ENCODE measurements at places on chromosomes 7 and 10. TPM values are rescaled to one million over a fixed set of nuclear protein-coding genes. Genes with fewer than 3 reads are reported as not detected.
A peak's percentile ranks its signal among the peaks of the same experiment; 100 is the strongest.

SPDYE18 gene
- total RNA-seq, result 0.45 TPM

JAZF1 gene
- 27.4 TPM for total RNA-seq

GRCh38 chr10:21516242-21517131, 9.0 kb downstream of the SKIDA1 start:
- DNase-seq, result peak; percentile 66

- DNase-seq, result no peak
Observed at GRCh38 chr7:80098795-80099194, 35.8 kb upstream of the GNAI1 start.

DNA sequence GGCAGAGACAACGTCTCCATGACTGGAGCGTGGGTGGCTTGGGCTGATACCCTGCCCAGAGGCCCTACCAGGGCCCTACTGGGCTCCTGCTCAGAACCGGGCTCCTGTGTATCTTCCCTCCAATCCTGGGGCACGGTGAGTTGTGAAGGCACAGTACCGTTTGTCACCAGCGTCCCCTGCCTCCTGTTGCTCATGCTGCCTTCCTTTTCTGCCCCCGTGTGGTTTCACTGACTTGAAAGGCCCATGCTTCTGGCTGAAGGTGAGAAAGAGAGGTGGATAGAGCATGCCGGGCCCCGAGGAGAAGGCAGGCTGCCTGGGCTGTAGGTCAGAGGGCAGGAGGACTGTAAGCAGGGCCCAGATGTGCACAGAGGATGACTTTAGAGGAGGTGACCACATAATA, 9.1 kb upstream of the DMBT1 start:
- no peak for DNase-seq
